ENCODE measurements at places on chromosomes 12 and 14. TPM values are rescaled to one million over a fixed set of nuclear protein-coding genes. Genes with fewer than 3 reads are reported as not detected.

GRCh38 chr14:32252030-32252670 lies 49.1 kb upstream of the RNU6-8 start:
- DNase-seq: peak; percentile 67

DNA sequence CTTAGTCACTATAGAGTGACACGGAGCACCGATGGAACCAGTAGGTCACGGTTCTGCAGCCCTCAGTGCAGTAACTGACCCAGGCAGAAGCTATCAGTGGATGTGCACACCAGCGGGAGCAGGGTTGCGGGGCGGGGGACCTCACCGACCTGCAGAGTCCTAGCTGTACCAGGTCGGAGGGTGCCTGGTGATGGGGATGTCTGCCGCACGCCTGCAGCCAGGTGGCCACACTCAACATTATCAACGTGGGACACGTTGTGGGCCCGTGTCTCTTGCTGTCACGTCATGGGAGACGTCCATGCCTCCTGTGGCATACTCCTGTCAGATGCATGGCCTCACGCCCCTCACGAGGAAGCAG lies 55.2 kb downstream of the ADGRD1 start:
- DNase-seq: no peak

- no peak for DNase-seq
These were observed 11.8 kb downstream of the STON2 start for GRCh38 chr14:81388336-81388735.

DNA sequence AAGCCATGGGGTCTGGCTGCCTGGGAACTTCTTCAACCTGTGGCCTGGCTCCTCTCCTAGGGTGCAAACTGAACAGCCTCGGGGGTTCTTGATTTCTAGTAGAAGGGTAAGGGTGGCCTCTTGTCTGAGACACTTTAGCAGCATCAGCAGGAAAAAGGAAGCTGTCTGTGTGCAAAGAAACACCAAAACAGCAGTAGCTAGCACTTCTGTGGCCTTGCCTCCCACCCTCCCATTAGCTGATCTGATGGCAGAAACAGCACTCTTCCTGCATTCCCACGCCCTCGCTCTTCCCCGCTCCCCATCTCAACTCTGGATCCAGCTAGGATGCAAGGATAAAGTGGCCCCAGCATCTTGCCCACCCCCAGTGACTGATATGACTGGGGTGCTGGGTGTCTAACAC lies 20.7 kb downstream of the SLC7A8 start:
- no peak for DNase-seq

GRCh38 chr12:96263449-96263902 lies 69.3 kb downstream of the ELK3 start:
- DNase-seq: no peak

DNA sequence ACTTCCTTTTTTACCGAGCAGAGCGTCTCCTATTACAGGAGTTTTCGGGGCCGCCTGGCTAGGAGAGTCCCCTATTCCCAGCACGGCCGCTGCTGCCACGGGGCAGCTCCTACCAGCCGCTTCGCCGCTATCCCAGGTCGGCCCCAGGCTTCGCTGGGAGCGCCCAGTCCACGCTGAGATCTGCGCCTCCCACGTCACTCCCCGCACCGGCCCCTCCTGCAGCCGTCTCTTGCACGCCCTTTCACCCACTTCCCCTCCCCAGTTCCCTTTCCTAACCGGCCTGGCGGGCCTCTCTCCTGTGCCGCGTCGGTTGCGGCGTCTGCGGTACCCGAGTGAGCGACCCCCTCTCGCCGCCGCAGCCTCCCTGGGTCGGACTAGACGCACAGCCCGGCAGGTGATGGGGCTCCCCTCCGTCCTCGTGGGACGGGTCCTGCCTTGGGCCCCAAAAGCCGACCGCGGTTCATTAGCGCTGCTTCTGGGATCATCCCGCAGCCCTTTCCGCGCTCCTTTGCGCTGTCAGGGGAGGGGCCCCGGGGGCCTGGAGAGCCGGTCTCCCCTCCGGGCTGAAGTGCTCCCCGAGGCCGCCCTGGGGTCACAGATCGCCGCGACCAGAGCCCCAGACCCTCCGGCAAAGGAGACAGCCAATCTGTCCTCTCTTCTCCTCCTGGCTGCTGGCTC lies 1318.4 kb downstream of the TMEM121 start:
- DNase-seq: peak; percentile 76

DNA sequence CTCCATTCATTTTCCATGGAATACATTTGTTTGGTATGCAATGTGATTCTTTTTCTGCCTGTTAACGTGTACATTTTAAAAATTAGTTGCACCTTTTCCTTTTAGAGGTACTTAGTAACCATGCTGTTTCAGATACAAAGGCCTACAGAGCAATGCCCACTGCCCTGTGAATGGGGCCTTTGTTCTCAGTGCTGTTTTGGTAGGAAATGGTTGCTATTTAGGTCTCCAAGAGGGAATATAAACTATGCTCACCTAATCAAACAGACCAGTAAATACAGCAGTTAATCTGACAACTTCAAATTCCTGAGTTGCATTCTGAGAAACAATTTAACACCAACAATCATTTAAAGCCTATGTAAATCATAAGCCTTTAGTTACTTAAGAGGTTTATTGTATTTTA lies 188.7 kb downstream of the BCAT1 start:
- DNase-seq: no peak

DNA sequence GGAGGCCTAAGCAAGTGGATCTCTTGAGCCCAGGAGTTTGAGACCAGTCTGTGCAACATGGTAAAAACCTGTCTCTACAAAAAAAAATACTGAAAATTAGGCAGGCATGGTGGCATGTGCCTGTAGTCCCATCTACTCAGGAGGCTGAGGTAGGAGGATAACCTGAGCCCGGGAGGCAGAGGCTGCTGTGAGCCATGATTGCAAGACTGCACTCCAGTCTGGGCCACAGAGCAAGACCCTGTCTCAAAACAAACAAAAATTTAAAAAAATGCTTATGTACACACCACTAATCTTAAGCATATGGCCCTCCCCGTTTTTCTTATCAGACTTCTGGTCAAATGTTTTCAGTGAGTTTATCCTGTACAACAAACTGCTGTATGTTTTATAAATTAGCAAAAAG lies 1.7 kb upstream of the GNPNAT1 start:
- DNase-seq: no peak

DNA sequence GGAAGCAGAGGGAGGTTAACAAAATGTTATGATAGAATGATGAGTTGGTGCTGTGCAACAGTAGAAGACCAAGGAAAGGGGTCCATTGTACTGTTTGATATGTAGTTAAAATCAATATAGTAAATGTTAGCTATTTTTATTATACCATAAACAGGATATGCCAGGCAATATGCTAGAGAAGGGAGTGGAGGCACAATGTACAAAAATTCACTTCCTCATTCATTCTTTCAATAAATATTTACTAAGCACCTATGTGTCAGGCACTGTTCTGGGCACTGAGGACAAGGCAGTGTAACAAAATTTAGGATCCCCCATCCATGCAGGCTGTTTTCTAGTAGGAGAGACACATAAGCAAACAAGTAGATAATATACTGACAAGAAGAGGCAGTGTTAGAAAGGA lies 25.0 kb downstream of the FGD6 start:
- no peak for DNase-seq

DNA sequence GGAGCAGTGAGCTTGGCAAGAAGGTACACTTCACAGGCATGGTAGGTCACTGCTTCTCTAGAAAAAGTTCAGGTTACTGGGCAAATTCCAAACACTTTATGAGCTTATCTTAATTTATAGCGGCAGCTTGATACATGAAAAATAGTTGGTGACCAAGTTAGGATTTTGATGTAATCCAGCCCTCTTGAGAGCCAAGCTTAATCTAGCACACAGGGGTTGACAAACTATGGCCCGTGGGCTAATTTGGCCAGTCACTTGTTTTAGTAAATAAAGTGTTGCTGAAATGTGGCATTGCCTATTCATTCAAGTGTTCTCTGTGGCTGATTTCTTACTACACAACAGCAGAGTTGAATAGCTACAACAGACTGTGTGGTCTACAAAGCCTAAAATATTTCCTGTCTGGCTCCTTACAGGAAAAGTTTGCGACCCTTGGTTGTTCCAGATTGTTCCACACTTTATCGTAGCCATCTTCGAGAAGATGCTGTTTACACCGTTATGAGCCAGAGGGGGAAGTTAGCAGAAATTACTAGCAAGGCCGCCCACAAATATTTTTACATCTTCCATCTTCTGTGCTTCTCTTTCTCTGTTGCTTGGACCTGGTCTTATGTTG lies 120.9 kb downstream of the DAAM1 start:
- DNase-seq: no peak

DNA sequence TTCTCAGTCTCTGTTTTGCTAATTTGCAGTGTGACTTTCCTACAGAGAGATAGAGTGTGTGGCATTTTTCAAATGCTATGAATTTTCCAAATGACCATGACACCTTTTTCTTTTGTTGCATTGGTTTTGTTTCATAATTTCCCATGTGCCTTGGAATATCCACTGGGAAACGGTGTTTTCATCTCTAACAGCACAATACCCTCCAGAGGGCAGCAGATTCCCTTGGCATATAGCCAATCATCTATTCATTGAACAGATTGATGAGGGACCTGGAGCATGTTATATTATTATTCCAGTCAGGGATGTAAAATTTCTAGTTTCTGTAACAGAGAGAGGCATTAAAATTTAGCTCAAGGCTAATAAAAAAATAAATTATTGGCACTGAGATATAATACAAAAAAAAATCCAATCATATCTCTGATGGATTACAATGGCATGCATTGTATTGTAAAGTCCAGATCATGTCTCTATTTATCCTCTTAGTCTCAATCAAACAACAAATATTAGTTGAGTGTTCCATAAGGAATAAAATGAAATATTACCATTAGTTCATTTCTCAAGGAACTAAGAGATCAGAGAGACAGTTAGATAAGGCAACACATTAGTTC lies 29.6 kb upstream of the NTN4 start:
- DNase-seq: no peak

GRCh38 chr12:26919216-26919555 lies 18.6 kb downstream of the INTS13 start:
- no peak for DNase-seq

DNA sequence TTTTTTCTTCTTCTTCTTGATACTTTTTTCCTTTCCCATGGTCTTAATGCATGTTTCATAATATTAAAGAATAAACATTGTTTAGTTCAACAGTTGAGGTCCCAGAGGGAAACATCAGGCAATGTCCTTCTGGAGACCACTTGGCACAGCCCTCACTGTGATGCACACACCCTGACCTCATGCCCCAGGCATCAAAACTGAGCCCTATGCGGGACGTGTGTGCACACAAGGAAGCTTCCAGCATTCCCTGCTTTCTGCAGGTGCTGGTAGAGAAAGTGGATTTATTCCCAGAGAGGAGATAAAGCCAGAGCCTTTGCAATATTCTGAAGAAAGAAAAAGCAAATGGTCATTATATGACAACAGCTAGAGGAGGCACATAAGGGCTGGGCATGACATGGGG lies 16.0 kb upstream of the CMKLR1 start:
- DNase-seq: no peak

- DNase-seq: no peak
These were observed 16.8 kb upstream of the DYNC1H1 start for GRCh38 chr14:101947577-101947903.

GRCh38 chr12:5458229-5459050 lies 26.5 kb downstream of the NTF3 start:
- no peak for DNase-seq

DNA sequence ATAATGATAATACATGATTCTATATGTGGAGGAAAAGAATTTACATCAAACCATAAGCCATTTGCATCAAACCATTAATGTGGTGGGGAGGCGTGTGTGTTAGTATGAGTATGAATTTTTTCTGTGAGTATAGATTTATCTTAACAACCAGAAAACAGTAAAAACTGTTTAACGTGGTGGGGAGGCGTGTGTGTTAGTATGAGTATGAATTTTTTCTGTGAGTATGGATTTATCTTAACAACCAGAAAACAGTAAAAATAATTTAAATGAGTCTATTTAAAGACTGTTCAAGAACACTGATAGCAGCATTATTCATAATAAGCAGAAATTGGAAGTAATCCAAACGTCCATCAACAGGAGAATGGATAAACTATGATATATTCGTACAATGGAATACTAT lies 9.1 kb upstream of the MSI1 start:
- no peak for DNase-seq

GRCh38 chr14:22977434-22977683 lies 5.0 kb downstream of the AJUBA start:
- no peak for DNase-seq

- no peak for DNase-seq
These were observed 318.1 kb upstream of the PDE3A start for GRCh38 chr12:20050221-20050620.

GRCh38 chr12:103547376-103547775 lies 39.7 kb upstream of the STAB2 start:
- no peak for DNase-seq

- no peak for DNase-seq
These were observed 22.4 kb downstream of the EIF2B2 start for GRCh38 chr14:75025082-75025481.

DNA sequence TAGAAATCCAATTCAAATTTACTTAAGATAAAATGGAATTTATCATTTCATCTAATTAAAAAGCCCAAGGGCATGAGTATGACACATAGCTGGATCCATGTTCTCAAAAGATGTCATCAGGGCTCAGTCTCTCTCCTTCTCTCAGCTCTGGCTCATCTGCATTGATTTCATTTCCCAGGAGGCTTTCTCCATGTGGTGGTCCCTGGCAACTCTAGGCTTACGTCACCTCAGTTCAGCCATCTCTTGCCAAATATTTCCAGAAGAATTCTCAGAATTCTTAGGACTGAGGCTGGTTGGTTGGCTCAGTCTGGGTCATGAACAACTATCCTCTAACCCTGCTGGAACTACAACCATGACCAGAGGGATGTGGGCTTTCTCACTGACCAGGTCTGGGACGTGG lies 65.3 kb downstream of the FOS start:
- DNase-seq: no peak

GRCh38 chr12:72036393-72036792 lies 97.7 kb downstream of the TPH2 start:
- no peak for DNase-seq

- no peak for DNase-seq
These were observed 768.7 kb downstream of the BCL11B start for GRCh38 chr14:98503086-98503815.

The CLEC4A gene
- total RNA-seq: 2.1 TPM

The BCAT1 gene
- total RNA-seq: 19.3 TPM

The TAS2R14 gene
- 8.0 TPM for total RNA-seq

The RNASE7 gene
- 0.94 TPM for total RNA-seq

The MMP17 gene
- 2.0 TPM for total RNA-seq

The C12orf43 gene
- 18.0 TPM for total RNA-seq

The NRIP2 gene
- total RNA-seq: 3.6 TPM

The CCDC197 gene
- total RNA-seq: not detected

The XPOT gene
- 105 TPM for total RNA-seq

The NEUROD4 gene
- not detected for total RNA-seq

The AQP2 gene
- 0.70 TPM for total RNA-seq

The PRH2 gene
- not detected for total RNA-seq

The ANO2 gene
- 4.2 TPM for total RNA-seq

The ANKRD33 gene
- not detected for total RNA-seq
